ENCODE measurements at places on chromosomes 1 and 21.

DNA sequence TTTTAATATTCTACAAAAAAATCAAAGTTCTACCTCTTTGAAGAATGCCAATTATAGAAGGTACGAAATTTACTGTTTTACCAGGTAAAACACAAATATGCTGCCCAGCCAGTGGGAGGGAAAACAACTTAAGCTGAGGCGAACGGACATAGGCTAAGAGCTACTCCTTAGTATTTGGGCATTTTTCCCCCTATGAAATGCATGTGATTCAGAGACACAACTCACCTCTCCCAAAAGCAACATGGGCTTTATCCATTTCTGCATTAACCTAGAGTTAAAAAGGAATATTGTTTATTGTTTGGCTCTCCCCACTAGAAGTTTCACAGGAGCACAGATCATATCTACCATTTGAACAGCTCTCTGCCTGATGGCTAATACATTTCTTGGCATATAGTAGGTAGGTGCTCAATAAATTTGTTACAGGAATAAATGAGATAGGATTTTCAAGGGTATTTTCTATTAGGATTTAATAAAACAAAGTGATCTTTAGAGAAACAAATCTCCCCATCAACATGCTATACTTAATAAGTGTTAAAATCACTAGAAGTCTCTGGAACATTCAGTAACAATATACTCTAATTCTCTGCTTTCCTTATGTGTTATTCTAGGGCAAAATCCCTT lies 2.4 kb upstream of the SORT1 start:
- DNase-seq, result no peak

- no peak for DNase-seq
Observed at GRCh38 chr1:228922722-228923376, 187.6 kb downstream of the RHOU start.

DNA sequence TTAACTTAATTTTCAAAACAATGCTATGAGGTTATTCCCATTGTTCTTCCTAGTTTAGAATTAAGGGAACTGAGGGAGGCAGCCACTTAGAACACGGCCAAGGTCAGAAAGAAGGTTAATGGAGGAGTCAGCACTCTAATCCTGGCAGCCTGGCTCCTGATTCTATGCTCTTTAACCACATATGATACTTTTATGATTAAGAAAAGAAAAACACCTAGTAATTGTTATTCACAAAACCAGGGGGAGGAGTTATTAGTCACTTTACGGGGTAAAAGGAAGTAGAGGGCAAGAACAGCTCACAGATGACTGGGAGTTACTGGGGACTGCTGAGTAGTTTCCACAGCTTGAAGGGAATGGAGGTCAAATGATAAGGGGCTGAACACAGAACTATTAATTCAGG lies 38.6 kb downstream of the GADD45A start:
- no peak for DNase-seq

DNA sequence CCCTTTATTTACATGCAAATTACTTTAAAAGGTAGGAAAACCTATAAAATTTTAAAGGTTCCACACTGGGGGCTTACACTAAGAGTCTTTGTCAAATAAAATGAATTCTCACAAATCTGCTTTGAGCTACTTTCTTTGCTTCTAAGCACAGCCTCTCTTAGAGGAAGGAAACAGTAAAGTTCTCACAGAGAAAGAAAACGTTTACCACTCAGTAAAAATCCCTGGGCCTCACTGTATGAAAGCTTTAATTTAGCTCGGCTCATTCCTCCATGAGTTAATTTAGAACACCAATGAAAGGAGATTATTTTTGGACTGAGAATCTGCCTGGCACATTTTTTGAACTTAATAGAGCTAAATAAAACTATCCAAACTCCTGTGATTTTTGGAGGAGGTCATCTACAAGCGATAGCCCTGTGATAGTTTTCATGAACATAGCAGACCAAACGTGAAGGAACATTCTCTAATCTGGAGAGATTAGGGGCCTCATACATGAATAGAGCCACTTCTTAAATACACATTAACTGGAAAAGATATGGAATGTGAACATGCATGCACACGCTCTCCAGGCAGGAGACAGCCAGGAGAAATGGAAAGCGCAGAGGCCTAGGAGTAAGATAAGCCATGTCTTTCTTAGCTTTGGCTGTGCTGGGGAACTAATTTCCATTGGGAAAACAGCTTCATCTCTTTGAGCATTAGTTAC lies 32.8 kb downstream of the PRRX1 start:
- DNase-seq, result no peak

Data from stimulated activated CD4-positive, alpha-beta T cell treated with anti-CD3 and anti-CD28 coated beads, Interleukin-1b, Interleukin-23, amount 100 ng/mL, for 4 hours (primary cell).